ENCODE measurements at places on chromosomes 5 and 9.

DNA sequence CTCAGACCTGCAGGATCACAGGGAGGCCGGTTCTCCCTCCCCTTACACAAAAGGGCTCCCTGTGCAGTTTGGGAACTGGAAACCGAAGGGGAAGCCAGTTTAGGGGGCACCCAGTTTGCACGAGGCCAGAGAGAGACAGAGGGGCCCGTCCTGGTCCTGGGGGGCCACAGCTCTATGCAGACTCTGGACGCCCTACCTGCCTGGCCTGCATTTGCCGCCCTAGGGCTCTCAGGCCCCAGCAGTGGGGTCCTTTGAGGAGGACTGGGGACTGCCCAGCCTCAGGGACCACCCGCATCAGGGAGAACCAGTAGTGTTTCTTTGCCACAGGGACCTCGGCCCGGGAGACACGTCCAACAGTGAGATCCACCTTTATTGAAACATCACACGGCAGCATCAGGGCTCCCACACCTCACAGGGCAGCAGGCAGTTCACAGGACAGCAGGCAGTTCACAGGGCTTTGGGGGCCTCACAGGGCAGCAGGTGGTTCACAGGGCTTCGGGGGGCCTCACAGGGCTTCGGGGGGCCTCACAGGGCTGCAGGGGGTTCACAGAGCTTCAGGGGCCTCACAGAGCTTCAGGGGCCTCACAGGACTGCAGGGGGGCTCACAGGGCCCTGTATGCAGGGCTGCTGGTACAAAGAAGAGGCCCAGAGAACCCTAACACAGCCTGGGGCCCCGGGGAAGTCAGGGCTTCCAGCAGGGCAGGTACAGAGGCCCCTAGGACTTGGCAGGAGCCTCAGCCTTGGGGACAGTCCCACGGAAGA is 648 bp upstream of the NSMF start:
- no peak for DNase-seq

- no peak for DNase-seq
Observed at GRCh38 chr5:66222455-66222854, 78.4 kb downstream of the SREK1 start.

- DNase-seq: no peak
Observed at GRCh38 chr9:9924376-9924775, 688.4 kb downstream of the PTPRD start.

DNA sequence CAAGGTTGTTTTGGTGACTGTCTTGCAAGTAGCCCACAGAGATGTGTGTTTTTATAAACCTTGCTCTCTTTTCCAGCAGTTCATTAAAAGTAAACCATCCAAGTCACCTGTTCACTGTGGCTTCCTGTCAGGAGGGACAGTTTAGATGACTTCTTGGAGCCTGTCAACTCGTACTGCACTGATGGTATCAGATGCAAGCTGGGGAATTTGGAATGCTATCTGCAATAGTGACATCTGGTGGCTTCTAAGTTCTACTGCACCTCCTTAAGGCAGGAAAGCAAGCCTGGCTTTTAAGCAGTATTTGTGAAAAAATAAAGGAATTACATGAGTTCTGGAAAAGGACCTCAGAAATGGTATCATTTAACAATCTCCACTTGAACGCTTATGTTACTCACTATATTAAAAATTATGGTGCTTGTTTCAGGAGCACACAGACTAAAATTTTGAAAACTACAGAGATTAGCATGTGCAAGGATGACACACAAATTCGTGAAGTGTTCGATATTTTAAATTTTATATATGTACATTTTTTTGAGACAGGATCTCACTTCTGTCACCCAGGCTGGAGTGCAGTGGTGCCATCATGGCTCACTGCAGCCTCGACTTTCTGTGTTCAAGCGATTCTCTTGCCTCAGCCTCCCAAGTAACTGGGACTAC is 164.0 kb downstream of the TTC39B start:
- peak; percentile 36 for DNase-seq

DNA sequence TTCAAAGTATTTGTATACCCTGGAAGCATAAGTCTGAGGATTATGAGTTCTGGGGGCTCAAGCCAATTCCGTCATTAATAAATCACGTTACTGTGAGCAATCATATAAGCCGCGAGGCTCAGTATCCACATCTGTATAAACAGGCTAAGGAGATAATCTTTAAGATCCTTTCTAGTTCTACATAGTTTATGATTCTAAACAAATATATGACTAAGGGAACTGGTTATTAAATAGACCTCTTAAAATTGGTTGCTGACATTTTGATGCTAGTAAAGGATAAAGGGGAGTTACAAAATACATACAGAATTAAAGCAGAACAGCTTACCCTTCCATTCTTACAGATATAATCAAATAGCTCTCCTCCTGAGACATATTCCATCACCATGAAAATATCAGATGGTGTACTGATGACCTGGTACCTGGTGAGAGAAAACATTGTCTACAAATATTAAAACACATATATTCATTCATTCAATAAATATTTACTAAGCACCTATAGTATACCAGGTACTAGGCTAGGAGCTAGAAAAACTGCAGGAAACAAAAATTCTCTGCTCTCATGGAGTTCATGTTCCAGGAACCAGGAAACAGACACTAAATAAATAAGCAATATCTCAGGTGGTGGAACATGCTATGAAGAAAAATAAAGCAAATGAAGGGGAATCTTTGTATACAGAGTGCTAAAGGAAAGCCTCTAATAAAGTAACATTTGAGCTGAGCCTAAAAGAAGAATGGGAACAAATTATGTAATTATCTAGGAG is 19.5 kb upstream of the TTC33 start:
- no peak for DNase-seq
